ENCODE measurements at places on chromosomes 3 and 15.
A peak's percentile ranks its signal among the peaks of the same experiment; 100 is the strongest.

- no peak for DNase-seq
- no peak overlapping the region for H3K4me3 ChIP-seq
- H3K27ac ChIP-seq: no peak overlapping the region
- H3K27me3 ChIP-seq: no peaks in the 10 kb centered on the region
- H3K4me1 ChIP-seq: no peaks in the 10 kb centered on the region
Measured at GRCh38 chr15:41096178-41096577, 19.9 kb downstream of the INO80 start.

GRCh38 chr3:58021962-58022361 is 13.7 kb downstream of the FLNB start:
- DNase-seq: no peak
- no peak overlapping the region for H3K4me3 ChIP-seq
- no peaks in the 10 kb centered on the region for H3K27me3 ChIP-seq
- H3K27ac ChIP-seq: no peak overlapping the region

DNA sequence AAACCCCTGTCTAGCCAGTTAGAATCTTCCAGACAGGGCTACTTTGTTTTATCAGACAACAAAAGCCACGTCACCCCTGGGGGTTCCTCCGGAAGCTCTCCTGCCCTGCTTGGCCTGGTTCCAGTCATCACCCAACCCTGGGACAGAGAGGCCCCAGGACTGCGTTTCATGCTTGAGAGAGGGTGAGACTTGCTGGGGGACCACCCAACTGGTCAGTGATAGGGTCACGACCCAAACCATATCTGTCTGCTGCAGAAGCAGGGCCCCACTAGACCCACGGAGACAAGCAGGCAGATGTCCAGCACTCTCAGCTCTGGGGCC is 1.2 kb downstream of the NT5DC2 start:
- no peaks in the 10 kb centered on the region for H3K27me3 ChIP-seq
- DNase-seq: peak; percentile 53
- peaks cover 17% of the 10 kb centered on the region for H3K36me3 ChIP-seq

GRCh38 chr15:34336991-34337556 is 507 bp downstream of the SLC12A6 start:
- peak overlapping the region; percentile 94 for H3K4me3 ChIP-seq
- peaks cover 14% of the 10 kb centered on the region for H3K4me1 ChIP-seq
- H3K27me3 ChIP-seq: no peaks in the 10 kb centered on the region
- H3K36me3 ChIP-seq: peaks cover 32% of the 10 kb centered on the region
- no peak overlapping the region for H3K27ac ChIP-seq
- no peak for DNase-seq

- H3K4me1 ChIP-seq: peaks cover 2% of the 10 kb centered on the region
- H3K36me3 ChIP-seq: no peaks in the 10 kb centered on the region
- no peak overlapping the region for H3K4me3 ChIP-seq
- no peaks in the 10 kb centered on the region for H3K27me3 ChIP-seq
Measured at GRCh38 chr3:94307588-94307987, 244.7 kb downstream of the NSUN3 start.

- H3K27me3 ChIP-seq: no peaks in the 10 kb centered on the region
- DNase-seq: no peak
- no peaks in the 10 kb centered on the region for H3K4me1 ChIP-seq
Measured at GRCh38 chr3:63613561-63613960, 38.9 kb upstream of the SNTN start.

- no peaks in the 10 kb centered on the region for H3K27me3 ChIP-seq
- peaks cover 25% of the 10 kb centered on the region for H3K4me1 ChIP-seq
- no peak overlapping the region for H3K4me3 ChIP-seq
- peak overlapping the region; percentile 55 for H3K27ac ChIP-seq
- H3K36me3 ChIP-seq: no peaks in the 10 kb centered on the region
Measured at GRCh38 chr15:40069178-40070165, 30.5 kb upstream of the SRP14 start.

Measured in mesenchymal stem cell (in vitro differentiated cells and primary cell).